ENCODE measurements at places on chromosomes 1 and 21. TPM values are rescaled to one million over a fixed set of nuclear protein-coding genes. Genes with fewer than 3 reads are reported as not detected.

GRCh38 chr1:6352138-6352563, 41.4 kb downstream of the ACOT7 start:
- ATAC-seq = no peak

DNA sequence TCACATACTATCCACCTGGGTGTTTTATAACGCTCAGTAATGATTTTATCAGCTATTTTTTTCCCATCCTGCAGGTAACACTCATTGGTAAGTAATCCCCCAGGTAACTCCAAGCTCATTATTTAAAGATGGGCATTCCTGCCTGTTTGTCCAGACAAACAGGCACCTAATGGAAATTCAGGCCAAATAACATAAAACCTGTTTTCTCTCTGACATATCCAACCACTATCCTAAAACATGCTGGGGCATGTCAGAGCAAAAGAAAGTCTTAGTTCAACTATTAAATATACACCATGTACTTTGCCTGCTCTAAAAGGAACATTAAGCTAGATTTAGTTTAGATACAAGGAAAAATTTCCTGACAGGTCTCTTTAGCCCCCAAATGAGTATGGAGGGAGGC, 987.7 kb downstream of the TTLL7 start:
- ATAC-seq = no peak

DNA sequence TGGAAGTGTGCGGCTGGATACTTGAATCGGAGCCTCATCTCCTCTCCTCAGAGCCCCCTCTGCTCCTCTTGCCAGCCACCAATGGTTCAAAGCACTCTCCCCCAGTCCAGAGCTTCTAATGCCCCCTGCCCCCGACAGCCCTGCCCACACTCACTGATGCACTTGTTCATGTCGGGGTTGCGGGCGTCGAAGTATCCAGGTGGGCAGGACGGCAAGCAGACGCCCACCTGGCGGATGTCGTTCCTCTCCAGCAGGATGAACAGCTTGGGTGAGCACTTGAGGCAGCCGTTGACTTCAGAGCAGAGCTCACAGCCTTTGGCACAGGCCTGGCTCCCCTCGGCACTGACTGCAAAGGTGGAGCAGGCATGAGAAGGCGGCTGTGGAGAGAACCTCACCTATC, 18.4 kb downstream of the RSPO1 start:
- ATAC-seq = no peak

The CRABP2 gene
- 784 TPM for total RNA-seq

The EPHX1 gene
- total RNA-seq = 56.2 TPM
